ENCODE measurements at places on chromosomes 3 and 15. TPM values are rescaled to one million over a fixed set of nuclear protein-coding genes. Genes with fewer than 3 reads are reported as not detected.

The CFAP100 gene
- not detected for total RNA-seq

The ATP13A4 gene
- 1.8 TPM for total RNA-seq

The PODXL2 gene
- 2.7 TPM for total RNA-seq

- no peak for DNase-seq
These were observed 909.7 kb downstream of the PLOD2 start for GRCh38 chr3:145251311-145251710.

The LDHAL6B gene
- total RNA-seq = not detected

DNA sequence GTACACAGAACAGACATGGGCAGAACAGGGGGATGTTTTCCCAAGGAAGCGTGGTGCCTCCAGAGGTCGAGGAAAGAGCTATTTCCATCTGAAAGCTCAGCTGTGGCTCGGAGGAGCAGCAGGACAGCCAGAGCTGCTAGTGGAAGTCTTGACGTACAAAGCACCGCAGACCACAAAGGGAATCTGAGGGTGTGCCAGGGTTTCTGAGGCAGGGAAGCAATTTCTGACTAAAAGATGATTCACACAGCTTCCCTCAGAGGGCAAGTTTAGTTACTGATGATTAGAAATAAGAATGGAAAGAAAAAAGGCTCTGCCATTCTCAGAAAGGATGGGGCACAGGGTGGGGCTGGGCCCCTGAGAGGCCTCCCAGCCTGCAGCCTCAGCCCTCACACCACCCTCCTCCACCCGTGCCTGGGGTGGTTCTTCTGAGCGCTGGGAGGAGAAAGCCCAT lies 45.8 kb upstream of the SEC13 start:
- DNase-seq = no peak

- peak; percentile 51 for DNase-seq
These were observed 38.0 kb downstream of the CCR3 start for GRCh38 chr3:46280105-46280797.

GRCh38 chr3:20141851-20142250 lies 44.2 kb downstream of the SGO1 start:
- no peak for DNase-seq

- DNase-seq = no peak
These were observed 33.8 kb upstream of the GREM1 start for GRCh38 chr15:32683906-32684584.

The GOLGA8Q gene
- total RNA-seq = not detected

- DNase-seq = no peak
These were observed 68.0 kb upstream of the TRPM1 start for GRCh38 chr15:31169558-31169957.

The WNT7A gene
- total RNA-seq = 5.1 TPM

DNA sequence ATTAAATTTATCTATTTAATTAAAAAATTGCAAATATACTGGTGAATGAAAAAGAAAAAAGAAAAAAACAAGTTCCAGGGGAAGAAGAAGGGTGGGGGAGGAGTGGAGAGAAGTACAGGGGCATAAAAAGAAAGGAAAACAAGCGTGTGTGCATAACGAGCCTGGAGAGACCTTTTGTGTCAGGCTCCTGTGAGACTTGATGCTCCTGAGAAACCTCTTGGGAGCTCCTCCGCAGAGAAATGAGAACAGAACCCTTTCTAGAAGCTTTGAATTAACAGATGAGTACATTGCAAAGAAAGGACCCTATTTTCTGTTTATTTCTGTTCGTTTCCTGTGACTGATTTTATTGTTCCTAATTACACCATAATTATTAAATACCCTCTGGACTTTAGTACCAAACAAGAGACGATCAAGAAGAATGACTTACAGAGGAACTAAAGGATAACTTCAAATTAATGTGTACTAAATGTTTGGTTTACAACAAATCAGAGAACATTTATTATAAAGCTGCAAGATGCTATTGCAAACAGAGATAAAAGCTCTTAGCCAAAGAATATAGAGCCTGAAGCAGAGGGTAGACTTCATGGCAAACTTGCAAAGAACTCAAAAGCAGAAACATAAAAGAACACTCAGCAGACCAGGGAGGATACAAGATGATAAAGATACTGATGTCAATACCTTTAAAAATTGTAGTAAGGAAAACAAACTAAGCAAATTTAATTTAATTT lies 74.7 kb downstream of the DPPA2 start:
- DNase-seq = no peak

DNA sequence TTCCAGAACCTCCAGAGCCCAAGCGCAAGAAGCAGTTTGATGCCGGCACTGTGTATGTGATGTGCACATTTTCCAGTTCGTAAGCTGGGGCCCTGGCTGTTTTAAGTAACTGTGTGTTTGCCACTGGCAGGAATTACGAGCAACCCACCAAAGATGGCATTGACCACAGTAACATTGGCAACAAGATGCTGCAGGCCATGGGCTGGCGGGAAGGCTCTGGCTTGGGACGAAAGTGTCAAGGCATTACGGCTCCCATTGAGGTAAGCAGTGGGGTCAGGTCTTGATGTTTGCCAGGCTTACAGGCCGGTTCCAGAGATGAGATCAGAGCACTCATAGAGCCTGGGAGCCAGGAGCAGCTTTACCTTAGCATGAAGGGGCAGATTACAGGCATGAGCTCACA lies 28.4 kb downstream of the RBM5 start:
- no peak for DNase-seq

The ATP10A gene
- total RNA-seq = 18.5 TPM
